CD4-positive, alpha-beta T cell treated with Interleukin-21 for 1 hour (primary cell): ENCODE measurements at places on chromosomes 1 and 21.

- DNase-seq = no peak
Measured at GRCh38 chr1:229229721-229230139, 41.2 kb upstream of the RAB4A start.

DNA sequence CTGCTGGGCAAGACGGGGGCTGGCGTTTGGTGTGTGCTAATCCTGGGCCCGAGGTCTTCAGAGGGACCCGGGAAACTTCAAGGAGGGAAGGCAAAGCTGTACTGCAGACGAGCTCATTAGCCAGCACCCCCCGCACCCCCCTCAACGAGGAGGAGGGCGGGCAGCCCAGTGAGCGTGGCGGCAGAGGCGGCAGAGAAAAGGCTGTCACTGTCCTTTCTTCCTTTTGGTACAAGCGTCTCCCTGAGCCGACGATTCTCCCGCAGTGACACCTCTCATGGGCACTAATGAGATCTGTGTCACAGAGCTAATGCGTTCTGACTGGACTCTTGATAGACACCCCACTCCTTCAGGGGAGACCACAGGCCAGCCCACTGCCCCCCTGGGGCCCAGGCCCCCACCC, 29.5 kb downstream of the DMAP1 start:
- no peak for DNase-seq

DNA sequence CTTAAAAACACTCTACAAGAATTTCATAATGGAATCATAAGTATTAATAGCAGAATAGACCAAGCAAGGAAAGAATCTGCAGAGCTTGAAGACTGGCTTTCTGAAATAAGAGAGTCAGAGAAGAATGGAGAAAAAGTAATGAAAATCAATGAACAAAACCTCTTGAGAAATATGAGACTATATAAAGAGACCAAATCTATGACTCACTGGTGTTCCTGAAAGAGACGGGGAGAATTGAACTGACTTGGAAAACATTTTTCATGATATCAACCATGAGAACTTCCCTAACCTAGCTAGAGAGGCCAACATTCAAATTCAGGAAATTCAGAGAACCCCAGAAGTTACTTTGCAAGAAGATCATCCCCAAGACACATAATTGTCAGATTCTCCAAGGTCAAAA, 85.6 kb downstream of the GDAP2 start:
- DNase-seq = no peak

- DNase-seq = no peak
Measured at GRCh38 chr1:65792669-65793358, at the start of gene PDE4B. Gene PDE4B (plus strand): TSS chr1:65792895.

- no peak for DNase-seq
Measured at GRCh38 chr1:235898126-235898525, 31.4 kb upstream of the LYST start.

DNA sequence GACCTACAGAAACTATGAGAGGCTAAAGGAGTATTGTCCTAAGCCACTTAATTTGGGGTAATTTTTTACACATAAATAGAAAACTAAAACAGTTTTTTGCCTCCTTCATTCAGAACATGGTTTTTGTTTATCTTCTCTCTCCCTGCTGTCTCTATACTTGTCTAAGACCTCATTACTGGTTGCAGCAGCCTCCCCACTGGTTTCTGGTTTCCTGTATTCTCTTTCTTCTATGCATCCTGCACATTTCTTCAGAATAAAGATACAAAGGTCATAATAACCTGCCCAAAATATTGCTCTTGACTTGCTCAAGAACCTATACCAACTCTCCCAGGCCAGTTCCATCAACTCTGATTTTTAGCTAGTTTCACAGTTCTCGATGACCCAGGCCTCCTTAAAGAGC, 19.8 kb upstream of the BOLA1 start:
- peak; percentile 30 for DNase-seq

DNA sequence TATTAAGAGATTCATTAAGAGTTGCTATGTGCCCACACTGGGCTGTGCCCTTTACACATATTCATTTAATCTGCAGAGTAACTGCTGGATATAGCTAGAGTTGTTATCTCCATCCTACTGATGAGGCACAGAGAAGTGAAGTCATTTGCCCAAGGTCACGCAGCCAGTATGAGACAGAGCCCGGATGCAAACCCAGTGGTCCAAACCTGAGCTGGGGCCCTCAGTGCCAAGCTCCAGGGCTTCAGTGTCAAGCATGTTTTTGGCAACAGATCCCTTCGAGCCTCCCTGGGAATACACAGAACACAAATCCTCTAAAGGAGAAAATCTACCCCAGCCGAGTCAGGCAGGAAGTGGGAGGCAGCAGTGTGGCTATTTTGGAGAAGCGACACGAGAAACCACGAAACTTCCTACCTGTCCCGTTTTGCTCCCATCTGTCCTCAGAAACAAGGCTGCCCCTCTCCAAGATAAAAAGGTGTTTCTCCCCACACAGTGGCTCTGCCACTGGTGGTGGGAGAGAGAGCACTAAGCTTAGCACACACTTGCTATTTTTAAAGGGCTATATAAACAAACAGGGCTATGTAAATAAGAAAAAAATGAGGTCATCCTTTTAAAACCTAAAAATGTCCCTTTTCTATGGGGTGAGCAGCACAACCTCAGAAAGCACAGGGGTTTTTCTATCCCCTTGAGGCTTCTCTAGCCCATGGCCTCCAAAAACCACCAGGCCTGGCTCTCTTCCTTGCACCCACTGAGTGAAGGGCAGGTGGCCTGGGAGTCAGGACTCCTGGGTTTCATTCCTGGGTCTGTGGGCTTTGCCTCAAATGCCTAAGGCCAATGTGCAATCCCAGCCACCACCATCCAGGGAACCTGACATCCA, 138.6 kb upstream of the EDN2 start:
- no peak for DNase-seq

GRCh38 chr1:49016030-49016977, 239.6 kb upstream of the BEND5 start:
- no peak for DNase-seq

DNA sequence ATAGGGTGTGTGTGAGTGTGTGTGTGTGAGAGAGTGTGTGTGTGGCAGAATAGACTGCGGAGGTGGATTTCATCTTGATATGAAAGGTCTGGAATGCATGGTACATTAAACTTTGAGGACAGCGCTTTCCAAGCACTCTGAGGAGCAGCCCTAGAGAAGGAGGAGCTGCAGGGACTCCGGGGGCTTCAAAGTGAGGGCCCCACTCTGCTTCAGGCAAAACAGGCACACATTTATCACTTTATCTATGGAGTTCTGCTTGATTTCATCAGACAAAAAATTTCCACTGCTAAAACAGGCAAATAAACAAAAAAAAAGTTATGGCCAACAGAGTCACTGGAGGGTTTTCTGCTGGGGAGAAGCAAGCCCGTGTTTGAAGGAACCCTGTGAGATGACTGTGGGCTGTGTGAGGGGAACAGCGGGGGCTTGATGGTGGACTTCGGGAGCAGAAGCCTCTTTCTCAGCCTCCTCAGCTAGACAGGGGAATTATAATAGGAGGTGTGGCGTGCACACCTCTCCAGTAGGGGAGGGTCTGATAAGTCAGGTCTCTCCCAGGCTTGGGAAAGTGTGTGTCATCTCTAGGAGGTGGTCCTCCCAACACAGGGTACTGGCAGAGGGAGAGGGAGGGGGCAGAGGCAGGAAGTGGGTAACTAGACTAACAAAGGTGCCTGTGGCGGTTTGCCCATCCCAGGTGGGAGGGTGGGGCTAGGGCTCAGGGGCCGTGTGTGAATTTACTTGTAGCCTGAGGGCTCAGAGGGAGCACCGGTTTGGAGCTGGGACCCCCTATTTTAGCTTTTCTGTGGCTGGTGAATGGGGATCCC, 18.3 kb upstream of the HDAC1 start:
- DNase-seq = peak; percentile 83

DNA sequence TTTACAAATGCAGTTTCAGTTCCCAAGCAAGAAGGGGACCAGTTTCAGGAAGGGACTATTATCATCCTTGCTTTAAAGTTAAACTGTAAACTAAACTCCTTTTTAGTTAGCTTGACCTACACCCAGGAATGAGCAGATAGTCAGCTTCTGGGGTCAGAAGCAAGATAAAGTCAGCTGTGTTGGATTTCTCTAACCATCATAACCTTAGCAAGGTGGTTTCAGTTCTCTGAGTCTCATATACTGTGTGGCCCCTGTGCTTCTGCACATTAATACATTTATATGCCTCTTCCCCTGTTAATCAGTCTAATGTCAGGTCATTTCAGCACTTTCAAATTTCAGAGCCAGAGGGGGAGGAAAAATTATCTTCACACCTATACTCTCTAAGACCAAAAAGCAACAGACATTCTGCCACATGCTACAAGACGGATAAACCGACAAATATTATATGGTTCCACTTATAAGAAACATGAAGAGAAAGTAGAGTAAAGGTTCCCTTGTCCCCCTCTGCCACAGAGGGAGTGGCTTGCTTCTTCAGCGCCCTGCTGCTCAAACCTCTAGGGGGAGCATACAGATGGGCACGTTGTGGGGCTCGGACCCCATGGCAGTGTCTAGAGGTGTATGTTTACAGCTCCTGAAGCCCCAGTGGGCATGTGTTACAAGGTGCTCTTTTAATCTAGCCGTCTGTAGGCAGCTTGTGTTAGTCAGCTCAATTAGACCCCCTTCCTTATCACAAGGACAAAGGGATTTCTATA, 89.1 kb downstream of the SMYD3 start:
- DNase-seq = no peak

DNA sequence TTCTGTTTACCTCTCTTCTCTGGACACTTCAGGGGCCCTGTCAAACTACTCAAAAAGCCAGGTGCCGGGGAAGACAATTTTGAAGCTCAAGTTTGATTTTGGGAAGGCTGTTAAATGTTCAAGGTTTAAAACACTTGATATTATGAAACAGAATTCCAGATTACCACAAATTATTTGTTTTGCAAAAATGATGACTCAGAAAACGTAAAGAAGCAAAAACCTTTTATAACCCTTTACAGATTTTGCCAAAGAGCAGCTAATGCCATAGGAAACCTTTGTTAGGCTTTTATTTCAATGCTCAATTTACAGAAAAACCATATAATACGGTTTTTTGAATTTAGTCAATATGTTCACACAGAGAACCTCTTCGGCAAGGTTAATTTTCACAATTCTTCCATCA, 593.4 kb upstream of the ZP4 start:
- no peak for DNase-seq

GRCh38 chr1:248839168-248839555, 1.1 kb downstream of the ZNF672 start:
- DNase-seq = no peak

- peak; percentile 36 for DNase-seq
Measured at GRCh38 chr1:225652729-225653462, at the start of gene ENAH. Gene ENAH (minus strand): TSS chr1:225653123. CDS start chr1:225652690, 433 bp downstream.

GRCh38 chr1:74468982-74469603, 43.3 kb downstream of the LRRC53 start:
- no peak for DNase-seq

- no peak for DNase-seq
Measured at GRCh38 chr1:13792419-13792818, 92.4 kb downstream of the PRDM2 start.

- DNase-seq = no peak
Measured at GRCh38 chr1:200625381-200625824, 4.9 kb upstream of the KIF14 start.

DNA sequence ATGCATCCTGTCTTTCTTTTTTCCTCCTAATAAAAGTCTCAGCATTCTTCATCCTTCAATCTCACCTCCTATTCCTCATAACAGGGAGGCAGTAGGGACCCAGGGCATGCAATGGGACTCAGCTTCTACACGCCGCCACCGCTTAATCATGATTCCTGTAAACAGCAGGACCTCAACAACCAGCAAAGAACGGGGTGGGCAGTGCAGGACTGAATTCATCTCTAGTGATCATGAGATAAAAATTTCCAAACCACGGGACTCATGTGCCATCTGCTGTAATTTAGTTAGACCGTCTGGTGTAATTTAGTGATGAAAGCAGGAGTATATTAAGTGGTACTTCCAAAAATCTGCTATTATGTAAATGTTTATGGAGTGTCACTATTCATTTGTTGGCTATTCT, 5.4 kb downstream of the PRAMEF12 start:
- no peak for DNase-seq

GRCh38 chr1:109472779-109473178, 6.4 kb downstream of the SYPL2 start:
- DNase-seq = no peak

DNA sequence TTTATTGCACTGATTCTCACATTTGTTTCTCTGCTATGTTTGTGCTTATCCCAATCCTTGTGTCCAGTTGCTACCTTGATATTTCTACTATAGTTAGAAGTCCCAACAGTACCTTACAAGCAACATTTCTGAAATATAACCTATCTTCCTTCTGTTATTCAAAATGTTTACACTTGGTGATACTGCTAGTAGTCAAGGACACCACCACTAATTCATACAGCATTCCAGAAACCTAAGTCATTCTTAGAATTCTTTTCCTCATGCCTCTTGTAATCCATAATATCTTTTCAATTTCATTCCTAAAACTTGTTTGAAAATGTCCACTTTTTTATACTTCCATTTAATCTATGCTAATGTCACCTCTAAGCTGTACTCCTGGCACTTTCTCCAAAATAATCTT, 2132.1 kb downstream of the NCAM2 start:
- no peak for DNase-seq

GRCh38 chr1:26373789-26374188, 1.2 kb upstream of the ZNF683 start:
- DNase-seq = no peak

DNA sequence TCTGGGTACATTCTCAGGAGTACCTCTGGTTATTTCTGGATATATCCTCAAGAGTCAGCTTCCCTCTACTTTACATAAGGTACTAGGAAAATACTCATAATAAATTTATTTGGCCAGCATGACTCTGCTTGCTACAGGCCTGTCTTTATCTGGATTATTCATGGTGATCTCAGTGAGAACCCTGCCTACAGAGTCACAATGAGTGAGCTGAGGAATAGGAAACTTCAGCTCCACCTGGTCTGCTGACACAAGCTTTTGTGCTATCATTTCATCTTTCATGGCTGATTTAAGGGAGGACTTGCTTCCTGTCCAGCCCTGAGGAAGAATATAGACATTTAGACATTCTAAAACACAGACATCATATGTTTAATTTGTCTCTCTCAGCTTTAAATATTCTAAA, 19.5 kb upstream of the SUCO start:
- DNase-seq = no peak

DNA sequence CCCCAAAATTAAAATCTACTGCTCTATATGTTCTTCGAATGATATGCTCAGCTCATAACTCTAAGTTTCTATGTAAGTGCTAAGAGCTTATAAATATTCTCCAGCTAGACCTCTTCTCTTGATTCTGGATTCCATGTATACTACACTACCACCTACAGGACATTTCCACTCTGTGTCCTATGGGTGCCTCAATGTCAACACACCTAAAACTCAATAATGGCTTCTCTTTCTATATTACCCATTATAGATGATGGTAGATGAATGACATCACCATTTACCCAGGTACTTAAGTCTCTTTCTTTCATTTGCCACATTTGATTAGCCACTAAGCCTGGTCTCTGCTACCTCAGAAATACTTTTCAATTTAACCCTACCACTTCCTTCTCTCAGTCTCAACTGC, 41.3 kb downstream of the TBX19 start:
- DNase-seq = no peak

GRCh38 chr1:155123801-155124200, 3.9 kb upstream of the EFNA1 start:
- DNase-seq = no peak

GRCh38 chr1:91761295-91761721, 124.6 kb downstream of the TGFBR3 start:
- no peak for DNase-seq

GRCh38 chr1:233127157-233127556, 168.4 kb downstream of the PCNX2 start:
- no peak for DNase-seq
